Esophagus mucosa (tissue), 1 donor: ENCODE measurements at places on chromosomes 13 and 19. TPM values are rescaled to one million over a fixed set of nuclear protein-coding genes. Genes with fewer than 3 reads are reported as not detected.
A peak's percentile ranks its signal among the peaks of the same experiment; 100 is the strongest.

GRCh38 chr13:97348569-97349100, 85.3 kb upstream of the RAP2A start:
- ATAC-seq, result no peak

GRCh38 chr13:110907951-110908898, 6.6 kb downstream of the ANKRD10 start:
- peak; percentile 97 for ATAC-seq

DNA sequence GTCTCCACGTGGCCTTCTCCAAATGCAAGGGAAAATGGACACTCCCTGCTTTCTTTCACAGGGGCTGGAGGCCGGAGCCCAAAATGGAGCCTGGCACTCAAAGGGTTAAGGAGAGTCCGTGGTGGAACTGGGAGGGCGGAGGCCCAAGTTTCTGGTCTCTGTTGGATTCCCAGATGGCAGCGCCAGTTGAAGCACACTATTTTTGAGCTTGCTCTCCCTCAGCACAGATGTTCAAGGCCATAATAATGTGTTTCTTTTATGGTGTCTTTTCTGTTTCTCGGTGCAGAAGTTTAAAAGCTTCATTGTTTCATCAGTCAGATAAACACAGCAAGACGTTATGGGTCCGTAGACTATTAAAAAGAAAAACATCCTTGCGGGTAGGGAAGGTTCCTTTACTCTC, 67.6 kb downstream of the TNFRSF19 start:
- ATAC-seq, result no peak

DNA sequence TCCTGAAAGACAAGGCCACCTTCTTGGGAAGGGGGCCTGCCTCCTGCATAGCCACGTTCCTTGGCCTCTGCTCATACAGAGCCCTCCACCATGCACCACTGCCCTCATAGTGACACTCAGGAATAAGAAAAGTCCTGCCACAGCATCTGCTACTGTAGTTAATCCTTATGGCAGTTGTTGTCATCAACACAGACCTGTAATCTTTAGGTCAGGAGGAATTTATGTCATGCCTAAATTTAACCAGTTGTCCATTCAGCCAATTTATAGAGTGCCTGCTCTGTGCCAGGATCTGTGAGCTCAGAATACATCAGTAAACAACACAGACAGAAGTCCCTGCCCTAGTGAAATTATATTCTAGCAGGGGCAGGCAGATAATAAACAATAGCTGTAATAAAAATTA, 44.4 kb downstream of the FAM124A start:
- ATAC-seq, result no peak

The STXBP2 gene
- total RNA-seq, result 62.7 TPM

The SKA3 gene
- total RNA-seq, result 7.7 TPM
